ENCODE measurements at places on chromosomes 12 and 14.
A peak's percentile ranks its signal among the peaks of the same experiment; 100 is the strongest.

- no peak for DNase-seq
These were observed 178.8 kb downstream of the DACT1 start for GRCh38 chr14:58816416-58817115.

DNA sequence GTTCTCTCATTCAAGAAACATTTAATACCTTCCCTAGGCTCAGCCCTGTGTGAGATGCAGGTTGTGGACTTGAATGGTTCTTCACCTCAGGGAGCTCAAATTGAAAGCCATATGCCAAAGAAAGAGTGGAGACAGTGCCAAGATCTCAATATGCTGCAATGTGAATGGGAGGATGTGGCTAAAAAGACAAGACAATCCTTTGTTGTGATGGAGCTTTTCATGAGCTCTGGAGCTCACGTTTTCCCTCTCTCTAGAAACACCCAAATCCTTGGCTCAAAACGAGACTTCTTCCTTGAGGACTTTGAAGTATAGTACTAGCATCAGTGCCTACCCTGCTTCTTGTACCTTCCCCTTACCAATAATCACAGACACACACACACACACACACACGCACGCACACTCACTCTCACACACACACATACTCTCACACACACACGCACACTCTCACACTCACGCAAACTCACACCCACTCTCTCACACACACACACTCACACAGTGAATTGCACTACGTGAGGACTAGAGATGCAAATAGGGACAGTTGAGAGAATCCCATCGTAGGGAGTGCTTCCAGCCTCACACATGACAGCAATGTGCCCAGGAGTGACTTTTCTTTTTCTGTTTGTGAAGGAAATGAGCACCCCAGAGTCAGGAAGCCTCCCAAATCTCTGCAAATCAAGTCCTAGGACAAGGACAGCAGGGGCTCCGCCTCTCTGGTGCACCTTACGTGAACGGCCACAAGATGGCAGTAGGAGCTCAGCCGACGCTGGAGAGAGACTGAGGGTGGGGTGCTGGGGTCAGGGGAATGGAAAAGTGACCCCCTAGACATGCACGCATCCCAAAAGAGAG lies 231.4 kb downstream of the PCNX1 start:
- no peak for DNase-seq

DNA sequence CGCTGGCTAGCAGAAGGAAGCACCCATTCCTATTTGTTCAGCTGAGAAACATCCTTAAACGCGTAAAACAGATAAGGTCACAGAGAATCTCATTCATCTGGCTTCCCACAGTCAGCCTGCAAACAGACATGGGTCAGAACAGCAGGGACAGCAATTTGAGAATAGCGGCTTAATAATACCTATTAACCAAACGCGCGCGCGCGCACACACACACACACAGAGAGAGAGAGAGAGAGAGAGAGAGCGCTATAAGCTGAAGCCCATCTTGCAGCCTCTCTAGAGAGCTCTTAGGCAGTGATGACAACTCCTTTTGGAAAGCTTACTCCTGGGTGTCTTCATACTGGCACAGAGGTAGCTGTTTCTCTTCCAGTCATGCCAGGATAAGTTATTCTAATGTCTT lies 26.4 kb downstream of the TMEM132D start:
- DNase-seq, result no peak

- no peak for DNase-seq
These were observed 2.2 kb downstream of the PITPNM2 start for GRCh38 chr12:123148655-123149054.

DNA sequence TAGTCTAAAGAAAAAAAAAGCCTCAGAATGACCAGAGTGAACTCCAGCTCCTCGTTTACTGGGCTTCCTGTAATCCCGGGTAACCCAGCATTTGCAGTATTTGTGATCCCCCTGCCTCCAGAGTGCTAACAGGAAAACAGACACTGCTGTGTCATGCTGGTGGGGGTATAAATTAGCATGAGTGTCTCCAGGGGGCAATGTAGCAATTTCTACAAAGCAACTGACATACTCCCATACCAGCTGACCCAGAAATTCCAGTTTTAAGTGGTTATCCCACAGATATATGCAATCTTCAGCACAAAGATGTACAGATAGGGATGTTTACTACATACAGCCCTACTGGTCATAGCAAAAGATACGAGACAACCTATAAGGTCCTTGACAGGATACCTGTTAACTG lies 18.8 kb downstream of the TTC7B start:
- DNase-seq, result no peak

DNA sequence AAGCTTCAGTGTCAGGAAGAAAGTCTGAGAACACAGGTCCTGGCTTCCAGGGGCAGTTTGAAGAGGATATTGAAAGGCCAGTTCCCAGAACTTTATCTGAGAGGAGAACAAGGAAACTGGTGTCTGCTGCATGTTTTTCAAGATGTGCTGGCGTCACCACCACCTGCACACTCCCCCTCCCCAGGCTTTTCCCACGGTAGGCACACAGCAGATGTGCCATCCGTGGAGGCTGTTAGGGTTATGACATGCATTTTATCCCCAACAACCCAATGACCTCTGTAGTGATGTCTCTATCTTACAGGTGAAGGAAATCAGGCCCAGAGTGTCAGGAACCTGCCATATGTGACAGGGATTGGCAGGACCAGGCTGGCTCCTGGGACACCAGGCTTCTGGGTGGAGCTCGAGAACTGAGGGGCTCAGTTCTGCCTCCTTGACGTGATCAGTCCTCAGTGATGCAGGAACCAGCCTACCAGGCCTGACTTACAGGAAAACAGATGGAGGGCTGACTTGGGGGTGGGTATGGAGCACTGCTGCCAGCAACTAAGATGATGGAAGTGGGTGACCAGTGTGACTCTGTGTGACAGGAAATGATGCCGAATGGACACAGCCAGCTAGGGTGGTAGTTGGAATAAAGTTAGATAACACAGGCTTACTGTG lies 16.8 kb downstream of the SLC25A47 start:
- no peak for DNase-seq

DNA sequence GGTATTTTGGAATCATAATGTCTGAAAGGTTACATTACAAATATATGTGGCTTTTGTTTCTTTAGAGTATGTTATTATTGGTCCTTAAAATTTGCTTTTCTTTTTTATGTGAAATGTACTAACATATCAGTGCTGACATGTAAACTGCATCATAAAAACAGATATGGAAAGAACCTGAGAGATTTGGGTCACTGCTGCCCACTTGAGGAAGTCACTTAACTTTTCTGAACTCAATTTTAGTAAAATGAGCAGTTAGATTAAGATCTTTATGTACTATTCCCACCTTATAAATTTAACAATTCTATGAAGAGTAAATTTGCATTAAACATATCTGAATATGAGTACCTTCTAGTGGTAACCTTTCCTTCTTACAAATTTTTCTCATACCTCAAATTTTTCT lies 7.5 kb downstream of the PTGR2 start:
- no peak for DNase-seq

- no peak for DNase-seq
These were observed 85.0 kb downstream of the PAPOLA start for GRCh38 chr14:96586921-96587822.

- DNase-seq, result no peak
These were observed 557.3 kb upstream of the MIS18BP1 start for GRCh38 chr14:45810152-45810872.

- DNase-seq, result no peak
These were observed 6.7 kb upstream of the TESC start for GRCh38 chr12:117105902-117106301.

- no peak for DNase-seq
These were observed 702 bp upstream of the PRPH start for GRCh38 chr12:49294086-49294803.

DNA sequence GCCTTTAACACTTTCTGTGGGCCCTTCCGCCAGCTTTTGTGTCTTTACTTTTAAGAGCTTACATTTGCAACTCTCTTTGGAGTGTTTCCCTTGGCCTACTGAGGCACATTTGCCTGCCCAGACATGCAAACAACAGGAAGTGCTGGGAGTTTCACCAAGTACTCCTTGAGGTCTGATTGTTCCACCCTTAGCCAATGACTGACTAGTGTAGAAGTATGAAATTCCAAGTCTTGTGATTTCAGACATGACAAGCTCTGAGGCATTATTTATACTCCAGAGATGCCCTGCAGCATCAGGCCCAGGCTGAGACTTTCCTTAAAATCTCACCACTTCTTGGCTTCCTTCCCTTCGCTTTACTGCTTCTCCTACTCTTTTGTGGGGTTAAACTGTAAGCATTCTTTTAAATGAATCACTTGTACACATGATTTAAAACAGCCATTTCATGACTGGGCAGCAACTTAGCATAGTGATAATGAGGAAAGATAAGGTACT lies 174.1 kb downstream of the SLC6A15 start:
- DNase-seq, result peak; percentile 61

DNA sequence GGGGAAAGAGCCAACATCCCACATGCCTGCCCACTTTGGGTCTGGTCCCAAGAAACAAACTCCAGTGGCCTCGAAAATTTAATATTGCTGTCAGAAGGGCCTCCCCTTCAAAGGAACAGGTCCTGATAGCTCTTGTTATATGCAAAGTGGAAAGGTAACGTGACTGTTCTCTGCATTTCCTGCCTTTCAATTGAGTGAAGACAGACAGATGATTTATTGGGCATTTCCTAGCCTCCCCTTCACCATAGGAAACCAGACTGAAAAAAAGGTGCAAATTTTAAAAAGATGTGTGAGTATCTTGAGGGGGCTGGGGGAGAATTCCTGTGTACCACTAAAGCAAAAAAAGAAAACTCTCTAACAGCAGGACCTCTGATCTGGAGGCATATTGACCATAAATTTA lies 235.2 kb downstream of the ZFP36L1 start:
- DNase-seq, result no peak

DNA sequence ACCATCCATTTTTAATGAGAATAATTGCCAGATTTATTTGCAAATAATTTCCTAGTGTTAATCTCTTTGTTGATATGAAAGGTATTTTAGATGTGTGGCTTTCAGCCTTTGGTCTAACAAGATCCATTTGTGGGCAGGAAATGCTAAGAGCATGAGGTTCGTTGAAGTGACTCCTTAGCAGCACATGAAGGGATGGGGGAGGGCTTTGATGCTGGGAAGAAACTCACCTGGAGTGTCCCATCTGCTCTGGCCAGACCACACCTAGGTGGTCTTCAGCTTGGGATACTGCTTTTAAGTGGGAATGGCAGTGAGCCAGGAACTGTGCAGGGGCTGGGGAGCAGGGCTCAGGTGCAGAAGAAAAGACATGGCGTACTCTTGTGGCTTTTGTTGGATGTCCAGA lies 13.6 kb downstream of the SFSWAP start:
- DNase-seq, result no peak

- no peak for DNase-seq
These were observed 61.5 kb upstream of the LRTM2 start for GRCh38 chr12:1758887-1759286.

- no peak for DNase-seq
These were observed 248.4 kb upstream of the CCDC196 start for GRCh38 chr14:66237741-66238140.

- no peak for DNase-seq
These were observed 84.9 kb upstream of the FOXG1 start for GRCh38 chr14:28681681-28682080.

GRCh38 chr12:6230321-6231110 lies 30.3 kb downstream of the CD9 start:
- DNase-seq, result no peak

- no peak for DNase-seq
These were observed 86.1 kb downstream of the NCOR2 start for GRCh38 chr12:124481257-124481750.

- DNase-seq, result no peak
These were observed 4.2 kb downstream of the PLEKHG3 start for GRCh38 chr14:64708148-64709004.

- DNase-seq, result no peak
These were observed 47.2 kb downstream of the ANKRD9 start for GRCh38 chr14:102462391-102462790.

- DNase-seq, result no peak
These were observed 42.2 kb upstream of the MANSC4 start for GRCh38 chr12:27822076-27822712.

- no peak for DNase-seq
These were observed 158.4 kb upstream of the HIF1A start for GRCh38 chr14:61536661-61537562.

DNA sequence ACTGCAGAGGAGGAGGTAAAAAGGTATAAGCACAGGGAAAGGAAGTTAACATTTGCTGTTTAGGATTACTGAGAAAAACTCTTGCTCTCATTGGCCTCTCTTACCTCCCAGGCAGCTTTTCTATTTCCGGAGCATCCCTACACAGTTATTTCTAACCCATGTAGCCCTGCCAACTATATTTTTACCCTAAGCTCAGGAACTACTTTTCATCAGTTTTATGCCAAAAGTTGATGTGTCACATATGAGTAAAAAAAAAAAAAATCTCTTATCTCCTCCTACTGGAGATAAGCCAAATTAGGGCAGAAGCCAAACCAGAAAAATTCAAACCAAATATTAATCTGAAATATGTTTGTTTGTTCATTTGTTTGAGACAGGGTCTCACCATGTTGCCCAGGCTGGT lies 34.4 kb upstream of the PSMA6 start:
- DNase-seq, result no peak

- DNase-seq, result no peak
These were observed 62.9 kb downstream of the CCDC91 start for GRCh38 chr12:28253161-28253641.

DNA sequence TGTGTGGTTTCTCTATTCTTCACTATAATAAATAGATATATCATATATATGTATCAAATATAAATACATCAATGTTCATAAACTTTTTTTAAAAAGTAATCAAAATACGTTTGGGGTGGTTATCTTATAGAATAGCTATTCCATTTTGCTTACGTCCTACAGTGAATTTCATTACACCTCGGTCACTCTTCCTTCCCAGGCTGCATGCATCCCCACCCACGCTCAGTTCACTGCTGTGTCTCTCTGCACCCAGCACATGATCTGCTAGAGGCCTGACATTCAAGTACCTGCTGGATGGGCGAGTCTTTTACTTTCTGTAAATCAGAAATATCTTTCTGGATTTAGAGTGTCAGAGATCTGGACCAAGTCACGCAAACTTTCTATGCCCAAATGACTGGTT lies 3.6 kb downstream of the STX2 start:
- DNase-seq, result no peak

GRCh38 chr12:60335745-60336144 lies 739.9 kb downstream of the SLC16A7 start:
- peak; percentile 13 for DNase-seq

- no peak for DNase-seq
These were observed 68.6 kb upstream of the RESF1 start for GRCh38 chr12:31890295-31891285.

GRCh38 chr14:76131071-76131965 lies 20.4 kb upstream of the GPATCH2L start:
- no peak for DNase-seq

GRCh38 chr14:69850086-69850735 lies 29.0 kb upstream of the SMOC1 start:
- DNase-seq, result no peak

DNA sequence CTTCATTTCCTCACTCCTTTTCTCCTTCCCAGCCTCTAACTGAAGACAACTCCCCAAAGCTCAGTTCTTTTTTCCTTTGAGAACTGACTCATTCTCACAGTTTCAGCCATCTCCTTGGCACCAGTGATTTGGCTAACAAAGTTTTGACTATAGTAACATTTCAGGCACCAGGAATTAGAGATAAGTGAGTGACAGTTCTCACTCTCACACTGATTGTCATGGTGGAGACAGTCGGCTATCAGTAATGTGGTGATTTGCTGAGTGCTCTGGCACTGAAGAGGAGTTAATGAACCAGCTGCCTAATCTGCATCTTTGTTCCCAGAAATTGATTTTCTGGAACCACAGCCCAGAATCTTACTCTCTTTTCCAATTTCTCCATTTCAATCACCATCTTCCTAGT lies 29.5 kb downstream of the HELB start:
- no peak for DNase-seq
